ENCODE measurements at places on chromosomes 6 and 20. TPM values are rescaled to one million over a fixed set of nuclear protein-coding genes. Genes with fewer than 3 reads are reported as not detected.

GRCh38 chr20:19335341-19335740 lies 122.9 kb downstream of the SLC24A3 start:
- DNase-seq: no peak

Gene MOG
- total RNA-seq: not detected

DNA sequence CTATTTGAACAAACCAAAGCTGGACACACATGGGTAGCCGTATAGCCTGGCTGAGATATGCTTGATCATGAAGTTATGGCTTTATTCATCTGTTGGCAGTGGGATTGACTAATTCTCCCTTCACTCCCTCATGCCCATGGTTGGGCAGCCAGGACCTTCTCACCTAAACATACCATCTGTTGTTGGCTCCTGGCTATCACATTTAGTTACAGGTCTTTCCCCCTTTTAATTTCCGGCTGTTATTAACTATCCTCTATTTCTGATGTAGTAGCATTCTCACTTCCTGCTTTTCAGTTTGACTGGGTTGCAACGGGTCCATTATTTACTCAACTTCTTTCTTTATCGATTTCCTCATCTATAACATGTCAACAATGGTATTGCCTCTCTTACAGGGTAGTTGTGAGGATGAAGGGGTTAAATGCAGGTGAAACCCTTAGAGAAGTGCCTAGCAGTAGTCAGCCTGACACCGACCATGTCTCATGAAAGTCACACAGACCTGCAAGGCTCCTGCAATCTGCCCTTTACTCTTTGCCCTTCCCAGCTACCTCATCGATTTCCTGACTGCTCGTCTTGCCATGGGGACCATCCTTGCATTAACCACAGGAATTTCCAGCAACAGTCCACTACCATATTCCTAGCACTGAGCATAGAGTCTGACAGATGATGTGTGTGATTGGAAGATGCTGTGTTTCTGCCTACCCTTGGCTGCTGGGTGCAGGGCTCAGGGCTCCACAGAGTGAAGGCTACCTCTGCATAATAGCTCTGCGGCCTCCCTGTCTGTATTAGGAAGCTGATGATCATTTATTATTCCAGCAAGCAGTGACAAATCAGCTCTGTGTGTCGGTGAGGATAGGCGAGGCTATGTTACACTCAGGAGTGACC lies 42.2 kb downstream of the PPP1R14C start:
- DNase-seq: no peak

Gene MDFI
- 45.8 TPM for total RNA-seq

GRCh38 chr6:34709386-34709785 lies 12.8 kb upstream of the ILRUN start:
- DNase-seq: peak; percentile 73

DNA sequence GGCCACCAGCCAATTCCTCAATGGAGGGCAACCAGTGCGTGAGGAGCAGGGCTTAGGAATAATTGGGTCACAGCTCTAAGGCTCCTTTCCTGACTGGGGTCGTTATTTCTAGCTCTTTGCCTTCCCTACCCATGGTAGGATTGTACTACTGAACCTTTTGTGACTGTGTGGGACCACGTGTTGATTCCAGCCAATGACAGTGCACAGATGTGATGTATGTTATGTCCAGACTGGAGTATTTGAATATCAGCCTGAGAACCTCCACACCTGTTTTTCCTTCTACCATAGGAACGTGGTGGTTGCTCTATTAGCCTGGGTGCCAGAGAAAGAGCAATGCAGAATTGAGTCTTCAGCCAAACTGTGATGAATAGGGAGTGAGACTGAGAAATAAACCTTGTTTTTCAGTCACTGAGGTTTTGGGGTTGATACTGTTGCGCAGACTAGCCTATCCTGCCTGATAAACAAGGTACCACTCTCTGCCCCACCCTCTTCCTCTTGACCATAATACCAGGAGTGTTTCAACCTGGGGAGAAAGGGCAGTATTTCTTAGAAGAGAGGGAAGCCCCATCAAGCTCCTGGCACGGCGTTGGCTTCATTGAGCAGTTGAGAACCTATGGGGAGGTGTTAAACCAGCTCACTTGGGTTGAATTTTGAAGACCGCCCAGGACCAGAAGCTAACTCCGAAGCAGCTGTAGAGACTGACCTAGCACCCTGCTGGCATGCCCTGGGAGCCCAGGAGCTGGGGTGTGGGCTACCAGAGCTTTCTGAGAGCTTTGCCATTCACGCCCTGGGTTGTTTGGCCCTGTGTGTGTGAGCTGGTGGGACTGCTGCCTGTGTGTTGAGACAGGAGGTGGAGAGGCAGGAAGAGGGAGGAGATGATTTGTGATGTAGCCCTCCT lies 105.5 kb upstream of the BACH2 start:
- no peak for DNase-seq

Gene DPPA5
- total RNA-seq: not detected

Gene VSTM2L
- total RNA-seq: not detected

Gene ABHD16B
- total RNA-seq: not detected

- no peak for DNase-seq
These were observed 199.3 kb upstream of the SHLD1 start for GRCh38 chr20:5550733-5551529.

- DNase-seq: peak; percentile 88
These were observed 49.0 kb downstream of the PPARD start for GRCh38 chr6:35391240-35391968.

- DNase-seq: no peak
These were observed 324.7 kb upstream of the RUNX2 start for GRCh38 chr6:45003387-45003786.

DNA sequence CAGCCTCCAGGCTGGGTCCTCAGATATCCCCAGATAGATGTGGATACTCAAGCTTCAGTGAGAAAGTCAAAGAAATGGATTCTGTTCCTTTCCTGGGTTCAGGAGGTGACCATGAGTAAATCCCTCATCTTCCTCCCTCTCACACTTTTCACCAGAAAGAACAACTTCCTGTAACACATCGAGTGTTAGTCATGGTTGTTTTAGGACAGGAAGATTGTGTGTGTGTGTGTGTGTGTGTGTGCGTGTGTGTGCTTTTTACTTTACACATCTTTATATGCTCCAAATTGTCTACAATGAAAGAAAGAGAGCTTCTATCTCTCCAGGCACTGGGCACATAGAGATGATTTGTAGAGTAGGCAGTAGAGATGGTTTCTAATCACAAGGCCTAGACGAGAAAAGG lies 139.9 kb downstream of the TBXT start:
- DNase-seq: no peak

DNA sequence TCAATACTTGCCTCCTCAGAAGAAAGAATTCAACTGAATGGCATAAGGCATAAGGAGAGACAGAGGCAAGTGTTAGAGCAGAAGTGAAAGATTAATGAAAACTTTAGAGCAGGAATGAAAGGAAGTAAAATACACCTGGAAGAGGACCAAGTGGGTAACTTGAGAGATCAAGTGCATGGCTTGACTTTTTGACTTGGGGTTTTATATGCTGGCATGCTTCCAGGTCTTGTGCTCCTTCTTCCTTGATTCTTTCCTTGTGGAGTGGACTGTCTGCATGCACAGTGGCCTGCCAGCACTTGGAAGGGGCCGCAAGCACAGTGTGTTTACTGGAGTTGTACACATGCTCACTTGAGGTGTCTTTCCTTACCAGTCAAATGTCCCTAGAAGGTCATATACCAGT lies 222.1 kb upstream of the UFL1 start:
- no peak for DNase-seq

DNA sequence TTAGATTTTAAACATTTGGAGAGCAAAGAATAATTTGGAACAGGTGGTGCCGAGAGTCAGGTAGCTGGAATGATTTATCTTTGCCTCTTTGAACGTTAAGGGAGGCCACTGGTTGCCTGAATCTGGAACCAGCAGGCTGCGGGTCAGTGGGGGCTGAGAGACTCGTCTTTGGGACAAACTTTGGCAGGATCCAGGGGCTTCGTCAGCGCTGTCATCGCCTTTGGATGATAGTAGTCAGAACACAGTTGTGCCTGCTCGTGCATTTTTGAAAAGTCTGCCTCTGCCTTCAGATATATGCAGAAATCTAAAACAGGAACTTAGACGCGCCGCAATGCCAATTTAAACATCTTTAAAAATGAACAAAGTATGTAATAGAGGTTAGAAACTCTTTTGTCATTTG lies 5.0 kb downstream of the EYA2 start:
- DNase-seq: no peak

Gene ASXL1
- total RNA-seq: 101 TPM

Gene TREML1
- not detected for total RNA-seq

Gene CCN6
- not detected for total RNA-seq

DNA sequence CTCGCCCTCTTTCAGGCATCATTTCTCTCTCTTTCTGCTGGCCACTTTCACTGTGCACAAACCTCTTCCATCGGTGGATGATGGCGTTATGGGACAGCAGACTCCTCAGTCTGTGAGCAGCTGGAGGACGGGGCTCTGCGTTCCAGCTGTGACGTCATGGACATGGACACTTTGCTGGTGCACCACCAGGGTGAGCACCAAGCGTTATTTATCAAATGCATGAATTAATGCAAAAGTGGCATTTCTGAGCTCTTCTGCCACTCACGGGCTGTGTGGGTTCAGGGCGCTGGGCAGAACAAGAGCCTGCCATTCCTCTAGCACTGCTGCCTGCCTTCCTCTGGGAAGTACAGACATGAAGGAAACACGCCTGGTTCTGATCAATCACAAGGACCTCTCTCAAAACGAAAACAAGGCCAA lies 82.9 kb upstream of the MPC1 start:
- DNase-seq: no peak

Measured in endothelial cell of umbilical vein (primary cell).